IPS-NIHi11 (cell line): ENCODE measurements at places on chromosomes 16 and 17.

- DNase-seq = no peak
Observed at GRCh38 chr17:75242461-75243042, 18.9 kb downstream of the GGA3 start.

DNA sequence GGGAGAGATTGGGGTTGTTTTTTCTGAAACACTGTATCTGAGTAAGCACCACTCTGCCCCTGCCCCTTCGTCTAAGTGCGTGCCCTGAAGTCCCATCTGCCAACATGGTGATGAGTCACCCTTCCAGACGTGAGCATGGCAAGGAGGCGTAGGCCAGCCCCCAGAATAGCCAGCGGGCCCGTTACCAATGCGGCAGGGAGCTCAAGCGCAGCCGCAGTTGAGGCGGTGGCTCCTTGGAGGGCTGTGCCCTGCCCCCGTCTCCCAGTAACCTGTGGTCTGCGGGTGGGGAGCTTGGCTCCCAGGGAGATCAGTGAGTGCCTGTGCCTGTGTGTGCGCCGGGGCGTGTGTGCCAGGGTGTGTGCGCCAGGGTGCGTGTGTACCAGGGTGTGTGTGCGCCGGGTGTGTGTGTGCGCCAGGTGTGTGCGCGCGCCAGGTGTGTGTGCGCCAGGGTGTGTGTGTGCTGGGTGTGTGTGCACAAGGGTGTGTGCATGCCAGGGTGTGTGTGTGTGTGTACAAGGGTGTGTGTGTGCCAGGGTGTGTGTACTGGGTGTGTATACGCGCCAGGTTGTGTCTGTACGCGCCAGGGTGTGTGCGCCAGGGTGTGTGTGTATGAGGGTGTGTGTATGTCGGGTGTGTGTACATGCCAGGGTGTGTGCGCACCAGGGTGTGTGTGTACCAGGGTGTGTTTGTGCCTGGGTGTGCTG lies 98.6 kb upstream of the CHMP6 start:
- no peak for DNase-seq

DNA sequence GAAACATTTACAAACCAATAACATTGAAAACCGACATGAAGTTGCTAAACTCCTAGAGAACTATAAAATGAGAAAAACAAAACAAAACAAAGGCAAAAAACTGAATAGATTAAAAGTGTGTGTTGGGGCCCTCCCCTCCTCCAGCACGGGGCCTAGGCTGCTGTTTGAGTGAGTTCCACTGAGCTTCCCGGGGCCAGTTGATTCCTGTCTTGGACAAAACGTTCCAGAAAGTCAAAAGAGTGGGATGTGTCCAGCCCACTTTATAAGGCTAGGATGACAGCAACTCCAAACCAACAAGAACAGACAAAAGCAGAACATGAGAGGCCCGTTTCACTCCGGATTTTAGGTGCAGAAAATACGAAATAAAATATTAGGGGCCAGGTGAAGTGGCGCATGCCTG lies 11.6 kb upstream of the CSNK1D start:
- no peak for DNase-seq

GRCh38 chr17:65198653-65199382 lies 61.6 kb downstream of the RGS9 start:
- DNase-seq = peak; percentile 80

DNA sequence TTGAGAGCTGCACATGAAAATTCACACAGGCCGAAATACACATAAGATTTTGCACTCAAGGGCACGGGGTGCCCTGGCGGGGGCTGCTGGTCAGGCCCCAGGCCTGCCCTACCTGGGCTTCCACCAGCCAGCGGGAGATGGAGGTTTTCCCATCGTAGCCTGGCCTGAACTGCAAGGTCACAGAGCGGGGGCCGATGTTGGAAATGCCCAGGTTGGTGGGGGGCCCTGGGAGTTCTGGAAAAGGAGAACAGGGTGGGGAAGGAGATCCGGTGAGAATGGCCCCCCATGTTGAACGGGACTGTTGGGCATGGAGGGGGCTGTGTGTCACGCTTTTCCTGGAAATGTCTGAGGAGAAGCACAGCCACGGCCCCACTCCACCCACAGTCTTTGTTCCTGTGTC lies 87.3 kb upstream of the CDC42EP4 start:
- no peak for DNase-seq

DNA sequence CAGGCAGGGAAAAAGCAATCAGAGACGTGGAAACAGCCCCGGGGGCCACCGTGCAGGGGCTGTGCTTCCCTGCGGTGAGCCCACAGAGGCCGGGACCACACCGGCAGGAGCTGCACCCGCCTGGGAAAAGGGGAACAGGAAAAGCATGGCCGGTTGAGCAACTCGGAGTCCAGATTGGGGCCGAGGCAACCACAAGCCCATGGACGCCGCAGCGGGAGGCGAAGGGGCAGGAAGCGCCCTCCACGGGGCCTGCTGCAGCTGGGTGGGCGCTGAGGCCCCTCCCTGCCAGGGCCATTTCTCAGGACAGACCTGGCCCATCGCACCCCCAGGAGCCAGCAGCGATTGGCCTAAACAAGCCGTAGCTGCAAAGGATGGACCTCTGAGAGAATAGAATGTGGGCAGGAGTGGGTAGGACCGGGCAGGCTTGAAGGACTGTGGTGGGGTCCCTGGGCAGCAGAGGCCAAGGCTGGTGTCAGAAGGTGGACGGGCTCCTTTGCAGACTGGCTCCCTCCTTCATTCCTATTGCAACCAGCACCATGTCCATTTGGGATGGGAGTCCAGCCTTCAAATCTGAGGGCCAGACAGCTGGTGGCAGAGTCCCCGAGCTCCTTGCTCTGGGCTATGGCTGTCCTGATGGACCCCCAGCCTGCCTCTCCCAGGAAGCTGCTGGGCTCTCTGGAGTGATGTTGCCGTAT lies 30.4 kb downstream of the COX4I1 start:
- no peak for DNase-seq

- DNase-seq = peak; percentile 60
Observed at GRCh38 chr17:75457047-75457654, 716 bp downstream of the TMEM94 start.

DNA sequence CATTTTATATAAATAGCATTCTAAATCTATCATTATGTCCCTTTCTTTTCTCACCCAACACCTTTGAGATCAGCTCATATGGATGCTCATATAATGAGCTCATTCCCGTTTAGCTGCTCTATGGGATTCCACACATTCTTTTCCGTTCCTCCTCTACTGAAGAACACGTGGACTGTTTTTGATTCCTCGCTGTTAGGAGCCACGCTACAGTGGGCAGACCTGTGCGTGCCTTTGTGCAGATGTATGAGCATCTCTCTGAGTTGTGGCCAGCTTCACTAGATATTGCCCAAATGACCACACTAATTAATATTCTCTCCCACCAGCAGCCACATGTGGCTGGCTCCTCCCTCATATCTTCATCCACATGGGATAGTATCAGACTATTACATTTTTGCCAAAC lies 6.0 kb upstream of the TNFRSF13B start:
- DNase-seq = peak; percentile 8

- DNase-seq = no peak
Observed at GRCh38 chr17:34606763-34607162, 27.4 kb downstream of the TMEM132E start.

- no peak for DNase-seq
Observed at GRCh38 chr16:13973321-13974023, 53.5 kb downstream of the ERCC4 start.

DNA sequence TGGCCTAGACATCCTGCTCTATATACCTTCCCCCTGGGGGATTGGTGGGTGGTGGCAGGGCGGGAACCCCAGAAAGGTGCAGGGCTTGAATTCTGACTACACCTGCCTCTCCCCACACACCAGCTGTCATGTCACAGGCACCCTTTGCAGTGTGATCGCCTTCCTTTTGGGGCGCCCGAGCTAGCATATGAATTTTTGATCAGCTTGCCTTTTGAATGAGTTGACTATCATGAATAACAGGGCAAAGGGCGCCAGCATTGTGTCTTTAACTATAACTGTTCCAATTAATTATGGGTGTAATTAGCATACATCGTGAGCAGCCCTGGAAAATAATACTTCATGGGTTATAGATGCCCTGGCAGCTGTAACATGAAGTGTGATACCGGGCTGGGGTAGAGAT lies 72.7 kb downstream of the CYLD start:
- no peak for DNase-seq

GRCh38 chr16:850668-851067 lies 50.1 kb upstream of the GNG13 start:
- DNase-seq = no peak

DNA sequence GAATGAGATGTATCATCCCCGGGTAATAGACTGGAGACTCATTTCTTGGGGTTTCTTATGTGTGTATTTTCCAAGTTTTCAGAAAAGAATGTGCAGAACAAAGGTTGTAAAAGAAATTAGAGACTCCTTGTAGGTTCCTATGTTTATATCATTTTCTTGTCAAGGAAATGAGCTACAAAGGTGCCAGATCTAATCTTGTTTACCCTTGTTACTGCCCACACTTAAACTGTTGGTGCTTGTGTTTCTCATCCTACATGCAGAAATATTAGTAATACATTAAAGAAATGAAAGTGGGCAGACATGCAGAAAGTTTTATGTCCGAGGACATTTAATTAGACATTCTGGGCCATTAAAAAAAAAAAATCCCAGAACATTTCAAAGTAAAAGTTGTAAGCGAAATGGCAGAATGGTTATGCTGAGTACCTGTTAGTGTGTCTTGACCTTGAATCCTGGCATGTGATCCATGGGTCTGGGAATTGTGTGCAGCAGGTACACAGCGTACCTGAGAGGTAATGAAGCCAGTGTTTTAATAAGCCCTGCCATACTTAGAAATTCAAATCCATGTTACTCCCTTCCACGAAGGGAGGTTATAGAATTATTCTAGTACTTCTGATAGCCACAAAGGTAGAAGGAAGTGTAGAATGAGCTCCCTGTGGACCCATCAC lies 62.6 kb upstream of the CACNG5 start:
- DNase-seq = no peak

DNA sequence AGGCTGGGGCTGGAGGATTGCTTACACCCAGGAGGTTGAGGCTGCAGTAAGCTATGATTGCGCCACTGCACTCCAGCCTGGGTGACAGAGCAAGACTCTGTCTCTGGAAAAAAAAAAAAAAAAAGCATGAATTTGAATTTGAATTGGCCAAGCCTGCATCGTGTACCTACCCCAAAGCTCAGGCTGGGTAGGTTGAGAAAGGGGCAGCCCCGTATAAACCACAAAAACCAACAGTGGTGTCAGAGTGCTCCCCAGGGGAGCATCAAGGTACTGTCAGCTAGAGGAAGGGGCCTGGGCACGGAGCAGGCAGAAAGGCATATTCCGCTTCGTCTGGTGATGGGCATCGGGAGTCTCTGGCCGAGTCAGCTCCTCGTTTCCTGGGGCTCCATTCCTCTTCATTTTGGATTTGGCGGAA lies 40.9 kb downstream of the RAP1GAP2 start:
- DNase-seq = no peak
